ELR (cell line): ENCODE measurements at places on chromosomes 4 and X.

- DNase-seq: no peak
Observed at GRCh38 chrX:38803243-38803587, 2.0 kb downstream of the MID1IP1 start.

DNA sequence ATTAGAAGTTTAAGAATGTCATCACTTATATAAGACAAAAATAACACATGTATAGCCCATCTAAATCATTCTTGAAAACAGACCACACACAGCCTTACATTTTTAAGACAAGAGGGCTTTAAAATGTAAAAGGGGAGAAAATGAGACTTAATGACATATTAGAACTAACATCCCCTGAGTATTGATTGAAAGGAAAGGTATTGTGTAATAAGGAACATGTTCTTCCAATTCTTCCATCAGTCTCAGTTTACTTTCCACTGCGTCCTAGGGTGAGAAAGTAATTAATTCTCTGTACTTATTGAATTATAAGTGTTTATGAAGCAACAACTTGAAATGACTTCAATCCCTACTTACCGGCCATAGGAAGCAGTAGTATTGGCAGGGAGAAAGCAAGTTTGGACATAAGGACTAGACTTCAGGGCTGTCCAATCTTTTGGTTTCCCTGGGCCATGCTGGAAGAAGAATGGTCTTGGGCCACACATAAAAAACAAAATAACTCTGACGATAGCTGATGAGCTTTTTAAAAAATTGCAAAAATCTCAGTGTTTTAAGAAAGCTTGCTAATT, 202.7 kb upstream of the SPRY1 start:
- no peak for DNase-seq

- DNase-seq: no peak
Observed at GRCh38 chr4:57719456-57719855, 609.3 kb upstream of the IGFBP7 start.

GRCh38 chrX:361231-362145, 25.2 kb downstream of the PPP2R3B start:
- no peak for DNase-seq

GRCh38 chr4:107837317-107837716, 12.6 kb downstream of the SGMS2 start:
- DNase-seq: no peak

- peak; percentile 8 for DNase-seq
Observed at GRCh38 chrX:56947699-56948098, 47.6 kb downstream of the SPIN3 start.

DNA sequence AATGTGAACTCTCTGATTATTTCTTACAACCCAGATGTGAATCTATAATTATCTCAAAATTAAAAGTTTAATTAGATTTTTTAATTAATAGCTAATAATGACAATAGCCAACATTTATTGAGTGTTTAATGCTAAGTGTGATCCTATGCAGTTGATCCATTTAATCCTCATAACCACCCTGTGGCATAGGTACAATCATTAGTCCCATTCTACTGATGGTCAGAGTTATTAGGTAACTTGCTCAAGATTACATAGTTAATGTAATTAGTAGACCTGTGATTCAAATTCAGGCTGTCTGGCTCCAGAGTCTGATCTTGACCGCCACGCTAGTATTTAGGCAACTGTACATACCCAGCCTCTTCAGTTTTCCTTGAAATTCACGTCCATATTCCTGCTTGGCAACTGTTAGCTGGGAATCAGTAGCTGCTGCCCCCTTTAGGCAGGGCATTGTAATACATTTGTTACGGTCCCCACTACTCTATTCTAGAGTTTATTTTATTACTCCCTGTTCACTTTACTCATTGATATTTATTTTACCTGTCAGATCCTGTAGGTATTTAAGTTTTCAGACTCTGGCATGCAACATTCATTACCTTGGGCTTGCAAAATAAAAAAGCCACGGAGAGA, 20.6 kb upstream of the TEC start:
- DNase-seq: peak; percentile 50

DNA sequence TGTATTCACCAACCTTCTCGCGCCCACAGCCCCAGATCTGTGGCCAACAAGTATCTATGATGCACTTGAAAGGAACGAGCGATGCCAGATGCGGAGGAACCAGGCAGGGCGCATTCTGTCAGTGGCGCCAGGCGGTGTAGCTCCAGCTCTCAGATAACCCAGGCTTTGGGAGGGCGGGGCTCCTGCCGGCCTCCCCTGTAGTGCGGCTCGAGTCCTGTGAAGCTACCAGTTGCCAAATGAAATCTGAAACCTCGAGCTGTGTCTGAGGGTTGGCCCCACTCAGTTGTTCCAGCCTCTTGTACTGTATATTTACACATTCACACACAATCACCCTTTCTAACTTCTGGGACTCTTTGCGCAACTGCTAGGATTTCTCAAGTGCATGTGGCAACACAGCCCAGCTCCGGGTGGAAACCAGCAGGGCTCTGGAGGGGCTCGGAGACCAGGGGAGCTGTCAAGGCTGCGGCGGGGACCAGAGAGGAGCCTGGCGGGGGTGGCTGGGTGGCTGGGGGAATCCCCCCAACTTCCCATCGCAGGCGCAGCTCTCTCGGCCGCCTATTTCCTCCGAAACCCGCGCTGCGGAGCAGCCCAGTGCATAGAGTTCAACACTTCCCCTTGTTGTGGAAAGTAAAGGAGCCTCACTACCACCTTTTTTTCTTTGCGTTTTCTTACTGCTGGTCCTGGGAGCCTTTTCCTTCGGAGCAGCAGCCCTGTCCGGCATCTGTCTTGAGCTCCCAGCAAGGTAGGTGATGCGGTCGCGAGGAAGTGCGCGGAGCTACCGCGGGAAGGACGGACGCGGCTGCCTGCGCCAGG, at the start of gene ARHGAP24:
Gene ARHGAP24, plus strand, starts transcription at position 333 of the 813 bp plus-strand sequence.
- DNase-seq: peak; percentile 91

- peak; percentile 26 for DNase-seq
Observed at GRCh38 chr4:37601531-37601930, 84.6 kb downstream of the RELL1 start.
